H1 (cell line): ENCODE measurements at places on chromosomes 11 and 22.

GRCh38 chr11:132717824-132718223 lies 814.5 kb downstream of the OPCML start:
- H3K27me3 ChIP-seq, result no peaks in the 10 kb centered on the region
- H3K4me1 ChIP-seq, result no peaks in the 10 kb centered on the region; the same call in 1 of the 2 replicates
- H3K36me3 ChIP-seq, result no peaks in the 10 kb centered on the region
- H3K4me3 ChIP-seq, result no peak overlapping the region

DNA sequence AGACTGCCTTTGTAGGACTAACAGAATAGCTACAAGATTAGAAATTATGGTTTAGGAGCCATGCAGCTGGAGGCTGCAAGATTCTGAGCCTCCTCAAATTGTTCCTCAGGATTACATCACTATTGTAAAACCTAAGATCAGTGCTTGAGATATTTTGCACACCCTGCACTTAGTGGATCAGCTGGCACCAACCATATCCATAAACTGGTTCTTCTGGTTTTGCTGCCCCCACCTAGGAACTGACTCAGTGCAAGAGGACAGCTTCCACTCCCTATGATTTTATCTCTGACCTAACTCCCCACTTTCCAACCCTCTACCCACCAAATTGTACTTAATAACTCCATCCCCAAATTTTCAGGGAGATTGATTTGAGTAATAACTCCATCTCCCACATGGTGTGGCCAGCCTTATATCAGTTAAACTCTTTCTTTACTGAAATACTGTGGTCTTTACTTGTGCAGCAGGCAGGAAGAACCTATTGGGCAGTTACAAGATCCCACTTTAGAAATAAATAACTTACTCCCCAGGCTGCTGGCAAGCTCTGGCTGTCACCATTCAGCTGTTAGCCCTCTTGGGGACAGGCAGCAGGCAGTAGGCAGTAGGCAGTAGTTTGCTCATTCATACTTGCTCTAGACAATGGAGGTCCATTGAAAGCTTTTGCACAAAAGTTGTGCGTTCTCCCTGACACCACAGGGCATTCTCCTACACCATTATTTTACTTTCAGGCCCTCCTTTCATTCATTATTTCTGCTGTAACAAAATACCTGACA lies 119.0 kb downstream of the SLC17A6 start:
- no peak overlapping the region for H3K27ac ChIP-seq
- H3K27me3 ChIP-seq, result no peaks in the 10 kb centered on the region
- H3K4me3 ChIP-seq, result no peak overlapping the region
- no peaks in the 10 kb centered on the region for H3K36me3 ChIP-seq
- H3K4me1 ChIP-seq, result no peaks in the 10 kb centered on the region

- DNase-seq, result no peak
- no peaks in the 10 kb centered on the region for H3K36me3 ChIP-seq
- no peak overlapping the region for H3K27ac ChIP-seq
- H3K27me3 ChIP-seq, result peaks cover 36% of the 10 kb centered on the region
Observed at GRCh38 chr22:46259374-46259773, 3.8 kb downstream of the PKDREJ start.

- no peaks in the 10 kb centered on the region for H3K27me3 ChIP-seq
- no peak for DNase-seq
- H3K36me3 ChIP-seq, result no peaks in the 10 kb centered on the region
- H3K4me1 ChIP-seq, result peaks cover 8% of the 10 kb centered on the region
Observed at GRCh38 chr11:16895306-16895705, 118.9 kb downstream of the PLEKHA7 start.

GRCh38 chr11:112858289-112859023 lies 102.8 kb upstream of the NCAM1 start:
- H3K4me3 ChIP-seq, result no peak overlapping the region
- H3K4me1 ChIP-seq, result no peaks in the 10 kb centered on the region
- H3K36me3 ChIP-seq, result no peaks in the 10 kb centered on the region
- no peak for DNase-seq
- no peak overlapping the region for H3K27ac ChIP-seq

GRCh38 chr11:59267196-59267595 lies 54.5 kb upstream of the MPEG1 start:
- H3K4me1 ChIP-seq, result no peaks in the 10 kb centered on the region
- H3K4me3 ChIP-seq, result no peak overlapping the region
- no peaks in the 10 kb centered on the region for H3K27me3 ChIP-seq
- DNase-seq, result no peak

DNA sequence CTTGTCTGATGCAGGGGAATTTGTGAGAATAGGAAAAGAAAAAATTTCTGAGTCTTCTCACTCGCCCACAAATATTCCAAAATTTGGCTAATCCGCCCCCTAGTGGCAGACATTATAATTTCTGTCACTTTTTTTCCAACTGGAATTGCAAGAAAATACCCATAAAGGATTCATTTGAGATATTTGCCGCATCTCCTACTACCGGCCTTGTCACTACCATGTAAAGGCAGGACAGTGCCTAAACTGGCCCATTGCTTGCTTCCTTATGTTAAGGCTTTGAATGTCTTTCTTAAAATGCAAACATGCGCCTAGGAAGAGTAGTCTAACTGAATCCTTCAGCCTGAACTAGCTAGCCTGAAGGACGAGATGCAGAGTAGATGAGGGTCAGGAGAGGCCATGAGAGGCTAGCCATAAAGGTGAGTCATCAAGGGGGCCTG lies 9.3 kb upstream of the CEP295 start:
- H3K27ac ChIP-seq, result no peak overlapping the region
- H3K27me3 ChIP-seq, result no peaks in the 10 kb centered on the region
- no peak for DNase-seq
- H3K36me3 ChIP-seq, result no peaks in the 10 kb centered on the region
- H3K4me1 ChIP-seq, result no peaks in the 10 kb centered on the region

DNA sequence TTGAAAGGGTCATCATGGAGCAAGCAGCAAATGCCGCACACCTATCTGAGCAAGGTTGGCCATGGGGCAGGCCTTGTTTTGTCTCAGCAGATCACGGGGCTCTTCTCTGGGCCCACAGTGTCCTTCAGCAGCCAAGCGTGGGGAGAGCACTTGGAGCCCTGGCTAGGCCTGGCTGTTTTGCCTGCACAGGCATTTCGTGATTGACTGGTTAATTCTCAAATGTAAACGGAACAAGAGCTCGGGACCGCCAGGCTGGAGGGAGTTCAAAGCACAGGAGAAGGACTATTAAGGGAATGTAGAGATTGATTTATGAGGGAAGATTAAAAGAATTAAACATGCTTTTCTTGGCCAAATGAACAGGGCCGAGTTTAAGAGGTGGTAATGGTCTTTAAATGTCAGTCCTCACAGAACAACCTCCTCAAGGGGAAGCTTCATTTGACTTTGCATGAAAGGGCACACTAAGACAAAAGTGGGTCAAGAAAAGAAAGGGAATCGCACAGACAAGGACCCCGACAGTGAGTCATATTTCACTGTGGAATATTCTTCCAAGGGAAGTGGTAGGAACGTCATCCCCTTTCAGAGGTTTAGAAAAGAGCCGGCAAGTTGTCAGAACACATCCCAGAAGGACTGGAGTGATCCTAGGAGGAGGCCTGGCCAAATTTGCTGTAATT lies 20.7 kb downstream of the SPON1 start:
- no peak overlapping the region for H3K4me3 ChIP-seq
- H3K36me3 ChIP-seq, result no peaks in the 10 kb centered on the region
- no peaks in the 10 kb centered on the region for H3K27me3 ChIP-seq
- H3K27ac ChIP-seq, result no peak overlapping the region
- no peaks in the 10 kb centered on the region for H3K4me1 ChIP-seq

DNA sequence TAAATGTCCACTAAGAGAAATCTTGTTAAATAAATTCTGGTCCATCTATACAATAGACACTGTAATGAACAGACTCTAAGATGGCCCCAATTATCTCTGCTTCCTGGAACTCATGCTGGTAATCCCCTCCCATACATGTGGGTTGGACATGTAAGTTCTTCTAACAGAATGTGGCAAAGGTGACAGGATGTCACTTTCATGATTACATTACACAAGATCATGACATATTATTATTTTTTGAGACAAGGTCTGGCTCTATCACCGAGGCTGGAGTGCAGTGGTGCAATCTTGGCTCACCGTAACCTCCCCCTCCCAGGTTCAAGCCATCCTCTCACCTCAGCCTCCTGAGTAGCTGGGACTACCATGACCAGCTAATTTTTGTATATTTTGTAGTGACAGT lies 14.6 kb upstream of the NDUFC2 start:
- H3K27ac ChIP-seq, result no peak overlapping the region
- H3K27me3 ChIP-seq, result no peaks in the 10 kb centered on the region
- H3K4me3 ChIP-seq, result no peak overlapping the region
- no peaks in the 10 kb centered on the region; the same call in 1 of the 2 replicates for H3K36me3 ChIP-seq
- DNase-seq, result no peak
- H3K4me1 ChIP-seq, result no peaks in the 10 kb centered on the region

- peaks cover 36% of the 10 kb centered on the region for H3K4me1 ChIP-seq
- no peaks in the 10 kb centered on the region for H3K36me3 ChIP-seq
- DNase-seq, result no peak
- peaks cover 75% of the 10 kb centered on the region for H3K27me3 ChIP-seq
Observed at GRCh38 chr11:64032050-64032449, 3.7 kb upstream of the FLRT1 start.

GRCh38 chr11:27455667-27456066 lies 16.9 kb downstream of the LGR4 start:
- no peak overlapping the region for H3K27ac ChIP-seq
- no peaks in the 10 kb centered on the region for H3K27me3 ChIP-seq

DNA sequence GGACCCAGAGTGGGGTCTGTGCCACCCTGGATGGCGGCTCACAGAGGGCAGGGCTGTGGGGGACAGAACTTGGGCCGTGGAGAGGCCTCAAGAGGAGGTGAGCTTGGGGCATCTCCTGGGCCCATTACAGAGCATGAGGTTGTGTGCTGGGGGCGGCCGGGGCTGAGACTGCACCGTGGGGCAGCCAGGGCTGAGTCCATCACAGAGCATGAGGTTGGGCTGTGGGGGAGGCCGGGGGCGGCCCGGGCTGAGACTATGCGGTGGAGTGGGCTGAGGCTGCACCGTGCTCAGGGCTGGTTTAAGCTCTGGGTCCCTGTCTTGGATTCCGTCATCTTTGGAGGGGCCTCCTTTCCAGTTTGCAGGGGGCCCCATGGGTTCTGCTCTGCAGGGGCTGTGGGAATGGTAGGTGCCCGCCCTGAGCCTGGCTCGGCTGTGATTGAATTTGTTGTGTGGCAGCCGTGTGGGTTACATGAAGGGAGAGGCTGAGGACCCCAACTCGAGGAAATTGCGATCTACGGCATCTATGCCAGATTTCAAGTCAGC lies 38.1 kb upstream of the MUC5AC start:
- no peaks in the 10 kb centered on the region for H3K4me1 ChIP-seq
- H3K27me3 ChIP-seq, result no peaks in the 10 kb centered on the region
- no peaks in the 10 kb centered on the region for H3K36me3 ChIP-seq
- H3K27ac ChIP-seq, result no peak overlapping the region
- no peak for DNase-seq

GRCh38 chr22:16965083-16965482 lies 42.9 kb downstream of the GAB4 start:
- DNase-seq, result no peak
- no peaks in the 10 kb centered on the region for H3K36me3 ChIP-seq
- H3K27ac ChIP-seq, result no peak overlapping the region
- H3K4me3 ChIP-seq, result no peak overlapping the region
- H3K4me1 ChIP-seq, result no peaks in the 10 kb centered on the region

- H3K27me3 ChIP-seq, result no peaks in the 10 kb centered on the region; the same call in 1 of the 2 replicates
- H3K36me3 ChIP-seq, result 0 out of 2 replicates have a peak, but pooled peaks cover 3% of the 10 kb centered on the region
- H3K4me1 ChIP-seq, result peaks cover 12% of the 10 kb centered on the region; the same call in 1 of the 2 replicates
- H3K27ac ChIP-seq, result no peak overlapping the region
Observed at GRCh38 chr11:819943-820649, 1.4 kb downstream of the PNPLA2 start.

GRCh38 chr22:37196539-37197450 lies 8.7 kb upstream of the C1QTNF6 start:
- DNase-seq, result no peak
- no peak overlapping the region for H3K27ac ChIP-seq
- no peaks in the 10 kb centered on the region for H3K36me3 ChIP-seq
- no peak overlapping the region for H3K4me3 ChIP-seq

GRCh38 chr11:118033443-118033842 lies 43.4 kb upstream of the TMPRSS4 start:
- no peak overlapping the region for H3K27ac ChIP-seq
- DNase-seq, result no peak
- H3K27me3 ChIP-seq, result no peaks in the 10 kb centered on the region
- no peaks in the 10 kb centered on the region for H3K4me1 ChIP-seq
- no peak overlapping the region for H3K4me3 ChIP-seq

DNA sequence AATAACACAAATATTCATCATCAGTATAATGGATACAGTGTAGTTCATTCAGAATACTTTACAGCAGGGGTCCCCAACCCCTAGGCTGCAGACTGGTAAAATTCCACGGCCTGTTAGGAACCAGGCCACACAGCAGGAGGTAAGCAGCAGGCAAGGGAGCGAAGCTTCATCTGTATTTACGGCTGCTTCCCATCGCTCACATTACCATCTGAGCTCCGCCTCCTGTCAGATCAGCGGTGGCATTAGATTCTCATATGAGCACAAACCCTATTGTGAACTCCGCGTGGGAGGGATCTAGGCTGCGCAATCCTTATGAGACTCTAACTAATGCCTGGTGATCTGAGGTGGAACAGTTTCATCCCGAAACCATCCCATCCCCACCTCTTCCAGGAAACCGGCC lies 125.1 kb downstream of the SERGEF start:
- no peaks in the 10 kb centered on the region for H3K36me3 ChIP-seq
- no peak overlapping the region for H3K27ac ChIP-seq
- peaks cover 2% of the 10 kb centered on the region for H3K4me1 ChIP-seq
- no peak for DNase-seq

- H3K4me1 ChIP-seq, result no peaks in the 10 kb centered on the region
- DNase-seq, result no peak
- no peak overlapping the region for H3K4me3 ChIP-seq
- H3K36me3 ChIP-seq, result peaks cover 38% of the 10 kb centered on the region
Observed at GRCh38 chr11:33713856-33714398, 13.3 kb upstream of the C11orf91 start.

DNA sequence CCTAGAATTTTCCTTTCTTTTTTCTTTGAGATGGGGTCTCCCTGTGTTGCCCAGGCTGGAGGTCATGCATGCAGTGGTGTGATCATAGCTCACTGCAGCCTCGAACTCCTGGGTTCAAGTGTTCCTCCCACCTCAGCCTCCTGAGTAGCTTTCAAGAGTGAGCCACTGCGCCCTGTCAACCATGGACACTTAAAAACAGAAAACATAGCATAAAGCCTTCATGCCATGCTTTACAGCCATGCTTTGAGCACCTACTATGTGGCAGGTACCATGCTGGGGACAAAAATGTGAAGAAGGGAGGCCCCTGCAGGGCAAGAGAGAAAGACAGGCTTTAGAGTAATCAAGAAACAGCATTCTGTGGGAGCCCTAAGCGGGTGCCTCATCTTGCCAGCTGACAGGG lies 13.7 kb upstream of the GNB1L start:
- no peak overlapping the region for H3K27ac ChIP-seq
- H3K36me3 ChIP-seq, result no peaks in the 10 kb centered on the region
- peaks cover 3% of the 10 kb centered on the region for H3K4me1 ChIP-seq
- DNase-seq, result no peak
